ENCODE measurements at places on chromosomes 1 and 21.

- peak; percentile 3 for DNase-seq
Measured at GRCh38 chr1:62435231-62436038, 1.4 kb upstream of the USP1 start.

DNA sequence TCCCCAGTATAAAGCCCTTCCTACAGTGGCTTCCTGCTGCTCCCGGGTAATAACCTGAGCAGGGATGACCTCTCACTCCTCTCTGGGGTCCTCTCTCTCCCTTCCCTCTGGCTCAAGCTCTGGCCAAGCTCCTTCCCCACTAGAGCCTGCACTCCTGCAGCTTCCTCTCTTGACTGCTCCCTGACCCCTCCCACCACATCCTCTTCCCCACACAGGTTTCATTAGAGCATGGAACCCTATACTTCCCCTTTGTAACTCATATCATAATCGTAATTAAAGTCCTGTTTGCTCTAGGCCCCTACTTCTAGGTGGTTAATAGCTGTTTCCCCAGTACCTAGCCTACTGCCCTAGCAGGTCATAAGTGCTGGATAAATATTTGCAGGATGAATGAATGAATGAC lies 146.2 kb downstream of the C1orf21 start:
- no peak for DNase-seq

DNA sequence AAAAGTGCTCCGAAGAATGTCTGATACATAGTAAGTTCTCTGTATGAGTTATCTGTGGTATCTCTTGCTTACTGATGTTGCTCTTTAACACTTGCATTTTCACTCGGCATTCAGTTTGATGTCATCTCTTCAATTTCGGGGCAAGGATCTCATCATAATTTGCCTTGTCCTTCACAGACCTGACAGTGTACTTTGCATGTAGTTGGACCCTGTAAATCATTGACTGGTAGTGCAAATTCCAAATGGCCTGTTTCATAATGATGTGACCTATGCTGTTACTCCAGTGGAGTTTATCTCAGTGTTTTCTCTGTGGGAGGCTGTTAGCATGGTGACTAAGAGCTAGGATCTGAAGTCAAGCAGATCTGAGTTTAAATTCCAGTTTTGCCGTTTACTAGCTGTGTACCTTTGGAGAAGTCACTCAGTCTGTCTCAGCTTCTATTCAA lies 34.2 kb upstream of the ABCD3 start:
- no peak for DNase-seq

GRCh38 chr21:40770435-40771055 lies 76.4 kb downstream of the DSCAM start:
- no peak for DNase-seq

DNA sequence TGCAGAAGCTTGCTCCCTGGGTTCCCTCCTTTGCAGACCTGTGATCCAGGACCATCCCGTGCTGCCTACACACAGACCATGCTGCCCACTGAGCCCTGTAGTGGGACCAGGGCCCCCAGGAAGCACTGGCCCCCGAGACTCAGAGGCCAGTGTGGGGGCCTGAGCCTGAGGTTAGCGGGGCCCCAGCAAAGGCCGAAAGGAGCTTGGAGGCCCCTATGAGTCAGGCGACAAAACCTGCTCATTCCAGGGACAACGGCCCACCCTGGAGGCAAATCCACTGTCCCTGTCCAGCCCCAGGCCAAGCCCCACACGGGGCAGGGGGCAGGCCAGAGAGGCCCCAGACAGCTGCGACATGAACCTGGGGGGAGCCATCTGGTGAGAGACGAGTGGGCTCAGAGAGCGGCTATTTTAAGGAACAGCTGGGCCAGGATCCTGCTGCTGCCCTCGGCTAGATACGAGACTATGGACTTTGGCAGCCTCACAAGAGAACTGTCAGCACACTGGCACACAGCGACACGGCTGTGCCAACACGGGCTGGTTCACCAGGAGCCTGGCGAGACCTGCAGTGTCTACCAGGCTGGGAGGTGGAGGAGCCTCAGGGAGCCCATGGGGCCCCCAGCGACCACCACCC lies 74.7 kb downstream of the ARHGEF16 start:
- DNase-seq: no peak

DNA sequence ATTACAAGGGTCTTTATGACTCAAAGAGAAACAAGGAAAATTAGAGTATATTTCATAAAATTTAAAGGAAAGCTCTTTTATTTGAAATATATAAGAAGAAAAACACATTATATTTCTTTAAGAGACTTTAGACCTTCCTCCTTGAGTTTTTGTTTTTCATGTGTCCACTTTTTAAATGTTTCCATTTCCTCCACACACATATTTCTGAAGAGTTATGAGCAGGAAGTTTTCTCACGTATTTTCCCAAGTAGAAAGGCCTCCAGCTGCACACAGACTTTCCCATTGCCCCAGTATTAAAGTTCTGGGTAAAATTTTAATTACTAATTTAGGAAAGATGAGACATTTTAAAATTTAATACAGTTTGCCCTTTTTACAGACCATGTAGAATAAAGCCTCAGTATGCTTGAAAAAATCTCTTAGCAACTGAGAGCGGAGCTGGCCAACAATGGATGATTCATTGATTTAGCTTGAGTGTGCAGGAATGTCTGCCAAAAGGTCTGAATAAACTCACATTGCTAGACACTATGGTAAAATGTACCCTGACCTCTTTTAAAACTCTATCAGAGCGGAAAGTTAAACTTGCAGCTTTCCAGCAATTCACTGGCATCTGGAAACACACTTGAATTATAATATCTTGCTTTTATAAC lies 57.9 kb downstream of the DDAH1 start:
- no peak for DNase-seq

- DNase-seq: no peak
Measured at GRCh38 chr21:40422896-40423635, 423.9 kb downstream of the DSCAM start.

GRCh38 chr1:156859523-156860112 lies 701 bp upstream of the INSRR start:
- no peak for DNase-seq

GRCh38 chr21:42685036-42685435 lies 31.6 kb downstream of the PDE9A start:
- DNase-seq: no peak

DNA sequence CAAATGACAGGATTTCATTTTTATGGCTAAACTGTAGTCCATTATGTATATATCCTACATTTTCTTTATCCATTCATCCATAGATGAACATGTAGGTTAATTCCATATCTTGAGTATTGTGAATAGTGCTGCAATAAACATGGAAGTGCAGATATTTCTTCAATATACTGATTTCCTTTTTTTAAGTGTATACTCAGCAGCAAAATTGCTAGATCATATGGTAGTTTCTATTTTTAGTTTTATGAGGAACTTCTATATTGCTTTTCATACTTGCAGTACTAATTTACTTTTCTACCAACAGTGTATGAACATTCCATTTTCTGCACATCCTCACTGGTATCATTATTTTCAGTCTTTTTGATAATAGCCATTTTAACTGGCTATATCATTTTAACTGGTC lies 30.1 kb downstream of the OR10J5 start:
- DNase-seq: no peak

- DNase-seq: no peak
Measured at GRCh38 chr21:14817311-14817710, 247.5 kb downstream of the NRIP1 start.

GRCh38 chr1:160406131-160406968 lies 6.0 kb downstream of the VANGL2 start:
- no peak for DNase-seq

DNA sequence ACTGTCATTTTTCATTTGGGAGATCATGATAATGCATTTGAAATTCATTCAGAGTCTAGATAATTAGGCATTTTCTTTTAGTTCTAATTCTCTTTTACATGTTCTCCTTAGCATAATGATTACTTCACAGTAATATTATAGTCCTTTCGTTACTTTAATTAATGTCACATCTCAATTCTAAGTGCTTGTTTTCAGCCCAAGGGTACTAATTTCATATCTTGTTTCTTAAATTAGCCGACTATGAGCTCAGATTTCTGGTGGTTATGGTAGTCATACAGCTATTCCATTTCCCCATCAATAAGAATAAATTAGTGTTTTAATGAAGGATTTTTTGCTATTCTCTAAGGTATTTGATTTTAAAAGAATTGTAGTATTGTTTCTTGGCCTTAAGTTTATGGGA lies 120.9 kb downstream of the NCAM2 start:
- no peak for DNase-seq

DNA sequence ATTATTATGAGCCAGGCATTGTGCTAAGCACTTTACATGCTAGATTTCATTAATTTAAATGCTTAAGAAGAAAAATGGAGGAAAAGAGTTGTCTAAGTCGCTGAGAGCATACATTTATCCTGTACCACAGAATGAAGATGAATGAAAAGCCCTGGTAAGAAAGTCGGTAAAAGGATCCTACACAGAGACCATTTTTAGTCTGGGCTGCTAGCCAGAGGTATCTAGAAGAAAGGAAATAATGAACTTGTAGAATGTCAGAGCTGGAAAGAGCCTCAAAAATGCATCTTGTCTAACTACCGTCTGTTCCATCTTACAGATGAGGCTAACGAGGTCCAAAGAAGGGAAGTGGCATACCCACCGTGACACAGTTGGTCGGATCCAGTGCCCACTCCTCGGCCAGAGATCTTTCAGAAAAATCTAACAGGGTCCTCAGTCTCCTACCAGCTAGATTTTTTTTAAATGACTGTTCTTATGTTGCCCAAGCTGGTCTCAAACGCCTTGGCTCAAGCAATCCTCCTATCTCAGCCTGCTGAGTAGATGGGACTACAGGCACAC lies 12.2 kb upstream of the TNR start:
- DNase-seq: no peak

DNA sequence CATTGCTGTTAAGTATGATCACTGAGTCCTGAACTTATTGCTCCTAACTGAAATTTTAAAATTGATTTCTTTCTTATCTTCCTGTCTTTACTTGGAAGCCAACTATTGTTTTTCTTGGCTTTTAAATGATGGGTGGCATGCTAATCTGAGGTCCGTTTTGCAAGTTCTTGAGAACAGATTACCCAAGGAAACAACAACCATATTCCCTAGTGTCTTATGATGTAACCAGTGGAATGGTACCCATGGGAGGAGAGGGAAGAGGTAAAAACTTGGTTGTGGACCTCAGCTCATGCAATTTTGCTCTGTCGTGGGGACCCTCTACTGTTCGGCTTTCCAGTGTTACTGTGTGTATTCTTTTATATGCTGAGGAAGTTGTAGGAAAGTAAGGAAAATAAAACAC lies 454.8 kb upstream of the ADAMTS5 start:
- DNase-seq: no peak

DNA sequence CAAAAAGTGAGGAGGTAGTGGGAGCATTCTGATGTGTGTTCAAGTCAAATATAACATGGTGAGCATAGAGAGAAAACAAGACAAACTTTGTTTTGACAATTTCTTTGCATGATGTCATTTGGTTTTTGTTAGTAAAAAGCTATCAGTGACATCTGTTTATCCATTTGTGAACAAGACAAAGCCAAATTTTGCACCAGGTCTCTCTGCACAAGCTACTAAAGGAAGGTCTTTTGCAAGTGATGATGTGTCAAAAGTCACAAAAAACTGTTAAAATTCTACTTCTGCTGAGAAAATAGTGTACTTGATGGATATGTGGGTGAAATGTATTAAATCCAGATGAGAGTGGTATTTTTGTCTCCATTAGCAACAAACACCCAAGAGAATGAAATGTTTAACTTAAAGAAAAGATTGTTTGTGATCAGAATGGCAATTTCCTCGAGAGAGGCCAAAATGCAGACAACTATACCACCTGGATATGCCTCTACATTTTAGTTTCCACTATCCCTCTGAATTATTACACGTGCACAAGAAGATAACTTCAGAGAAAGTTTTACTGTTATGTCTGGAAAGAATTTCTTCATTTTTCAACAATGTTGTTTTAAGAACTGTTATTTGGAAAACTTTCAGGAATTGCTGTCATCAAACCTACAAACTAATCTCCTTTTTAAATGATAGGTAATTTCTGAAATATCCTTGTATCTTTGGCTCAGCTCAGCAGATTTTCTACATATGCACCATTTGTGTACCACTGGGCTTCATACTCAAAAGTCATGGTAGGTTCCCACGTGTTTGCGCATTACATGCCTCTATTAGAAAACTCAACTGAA lies 807.4 kb upstream of the ADGRL2 start:
- DNase-seq: no peak

DNA sequence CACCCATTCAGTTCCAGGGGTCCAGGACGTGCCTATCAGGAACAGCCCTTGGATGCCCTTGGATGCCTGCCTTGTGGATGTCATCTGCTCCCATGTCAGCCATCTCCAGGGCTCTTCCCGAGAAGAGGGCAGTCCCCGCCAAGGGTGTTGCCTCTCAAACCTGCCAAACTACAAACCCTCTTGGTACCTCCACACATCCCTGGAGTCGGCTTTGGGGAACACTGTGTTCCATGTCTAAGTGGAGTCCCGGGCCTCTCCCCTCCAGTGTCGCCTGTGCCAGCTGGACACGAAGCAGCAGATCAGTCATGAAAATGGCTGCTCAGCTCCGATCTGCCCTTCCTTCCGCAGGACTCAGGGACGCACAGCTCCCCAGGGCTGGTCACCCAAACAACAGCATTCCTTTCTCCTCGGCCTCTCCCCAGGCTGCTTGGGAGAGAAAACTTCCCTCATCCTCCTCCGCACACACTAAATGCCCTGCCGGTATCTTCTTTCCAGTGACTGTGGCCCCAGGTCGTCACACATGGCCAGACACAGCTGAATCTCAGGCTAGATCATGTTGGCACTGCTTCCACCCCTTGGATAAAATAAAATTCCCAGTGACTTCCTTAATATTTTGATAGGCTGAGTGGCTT lies 53.4 kb downstream of the GALNT2 start:
- DNase-seq: no peak

DNA sequence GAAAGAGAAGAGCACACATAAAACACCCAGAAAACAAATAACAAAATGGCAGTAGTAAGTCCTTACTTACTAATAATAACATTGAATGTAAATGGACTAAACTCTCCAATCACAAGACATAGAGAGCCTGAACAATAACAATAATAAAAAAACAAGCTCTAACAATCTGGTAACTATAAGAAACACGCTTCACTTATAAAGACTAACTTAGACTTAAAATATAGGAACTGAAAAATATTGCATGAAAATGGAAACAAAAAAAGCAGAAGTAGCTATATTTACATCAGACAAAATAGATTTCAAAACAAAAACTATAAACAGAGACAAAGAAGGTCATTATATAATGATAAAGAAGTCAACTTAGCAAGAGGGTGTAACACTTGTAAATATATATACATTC lies 83.1 kb upstream of the LYPLAL1 start:
- DNase-seq: no peak
